Activated T-helper 2 cell treated with anti-CD3 and anti-CD28 coated beads, Interferon-gamma antibody, Interleukin-2, Interleukin-4, amounts not matched to agents 10 μg/mL and 5 μg/mL and 100 μg/mL, durations not matched to agents 14 hours and 24 hours and 36 hours (primary cell): ENCODE measurements at places on chromosomes 3 and 15. TPM values are rescaled to one million over a fixed set of nuclear protein-coding genes. Genes with fewer than 3 reads are reported as not detected.

The SKOR1 gene
- total RNA-seq: 0.09 and 0.21 TPM in 2 replicates

The HESX1 gene
- 0.30 and 0.43 TPM in 2 replicates for total RNA-seq

The CHMP2B gene
- 25.0 and 25.2 TPM in 2 replicates for total RNA-seq

The FGF7 gene
- not detected in 2 replicates for total RNA-seq

DNA sequence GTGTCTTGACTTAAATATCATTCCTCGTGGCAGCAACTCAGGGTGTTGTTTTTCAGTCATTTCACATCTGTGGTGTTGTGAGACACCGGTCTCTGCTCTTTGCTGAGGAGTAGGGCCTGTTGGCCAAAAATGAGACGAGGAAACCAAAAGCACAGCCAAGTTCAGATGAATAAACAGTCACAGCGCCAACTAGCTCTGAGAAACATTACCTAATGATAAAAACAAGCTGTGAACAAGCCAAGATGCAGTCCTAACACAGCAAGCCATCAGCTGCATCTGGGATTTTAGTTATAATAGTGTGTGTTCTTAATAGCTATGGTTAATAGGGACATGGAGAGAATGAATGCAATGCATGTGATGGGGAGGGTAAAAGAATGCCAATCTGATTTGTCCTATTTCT lies 843.4 kb upstream of the DPPA4 start:
- DNase-seq: no peak
